Upper lobe of left lung (tissue), 6 donors: ENCODE measurements at places on chromosomes 12 and 14.
A peak's percentile ranks its signal among the peaks of the same experiment; 100 is the strongest.

DNA sequence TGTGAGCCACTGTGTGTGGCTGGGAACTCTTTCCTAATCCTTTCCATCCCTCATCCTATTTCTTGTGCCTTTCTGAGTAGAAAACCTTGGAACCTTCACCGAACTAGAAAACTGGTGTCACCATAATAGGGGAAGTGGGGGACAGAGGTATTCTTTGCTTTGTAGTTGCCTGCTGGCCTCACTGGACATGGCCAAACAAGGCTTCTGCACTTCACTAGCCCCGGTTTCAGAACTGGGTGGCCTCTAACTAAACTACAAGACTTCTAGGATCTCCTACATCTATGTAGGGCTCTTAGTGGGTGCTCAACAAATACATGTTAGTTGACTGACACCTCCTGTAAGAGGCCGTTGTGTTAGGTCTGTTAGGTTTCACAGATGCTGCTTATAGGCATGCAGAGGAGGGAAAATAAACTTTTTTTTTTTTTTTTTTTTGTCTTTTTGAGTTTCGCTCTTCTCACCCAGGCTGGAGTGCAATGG, 597 bp upstream of the CIROP start:
- no peak for DNase-seq

- DNase-seq: peak; percentile 74
Measured at GRCh38 chr14:74942181-74942580, 13.2 kb downstream of the PGF start.

DNA sequence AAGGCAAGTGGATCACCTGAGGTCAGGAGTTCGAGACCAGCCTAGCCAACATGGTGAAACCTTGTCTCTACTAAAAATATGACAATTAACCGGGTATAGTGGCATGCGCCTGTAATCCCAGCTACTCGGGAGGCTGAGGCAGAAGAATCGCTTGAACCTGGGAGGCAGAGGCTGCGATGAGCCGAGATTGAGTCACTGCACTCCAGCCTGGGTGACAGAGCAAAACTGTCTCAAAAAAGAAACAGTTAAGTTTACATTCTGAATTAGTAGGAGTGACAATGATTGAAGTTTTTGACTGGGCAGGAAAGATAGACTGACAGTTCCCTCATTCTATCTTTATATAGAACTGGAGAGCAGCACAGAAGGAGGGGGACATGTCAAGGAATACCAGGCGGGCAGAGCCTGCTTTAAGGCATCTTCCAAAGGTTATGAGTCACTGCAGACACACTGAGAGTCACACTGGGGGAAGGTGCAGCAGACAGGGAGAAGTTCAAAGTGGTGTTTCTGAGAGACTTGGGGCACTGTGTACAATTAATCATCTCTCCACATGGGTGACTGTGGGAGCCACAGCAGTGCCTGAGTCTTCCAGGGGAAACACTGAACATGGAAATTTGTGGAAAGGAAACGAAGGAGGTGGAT, 42.8 kb upstream of the RNASE3 start:
- no peak for DNase-seq

DNA sequence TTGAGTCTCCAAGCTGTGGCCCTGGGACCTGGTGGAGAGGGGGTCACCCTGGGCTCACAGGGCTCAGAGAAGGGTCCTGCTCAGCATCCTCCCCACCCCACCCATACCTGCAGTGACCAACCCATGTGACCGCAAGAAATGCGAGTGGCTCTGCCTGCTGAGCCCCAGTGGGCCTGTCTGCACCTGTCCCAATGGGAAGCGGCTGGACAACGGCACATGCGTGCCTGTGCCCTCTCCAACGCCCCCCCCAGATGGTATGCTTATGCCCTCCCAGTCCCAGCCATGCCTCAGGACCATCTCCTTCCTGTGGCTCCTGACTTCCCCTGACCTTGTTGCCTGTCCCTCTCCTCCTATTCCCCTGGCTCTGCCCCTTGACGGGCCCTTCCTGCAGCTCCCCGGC, 6.7 kb upstream of the NXPH4 start:
- no peak for DNase-seq

DNA sequence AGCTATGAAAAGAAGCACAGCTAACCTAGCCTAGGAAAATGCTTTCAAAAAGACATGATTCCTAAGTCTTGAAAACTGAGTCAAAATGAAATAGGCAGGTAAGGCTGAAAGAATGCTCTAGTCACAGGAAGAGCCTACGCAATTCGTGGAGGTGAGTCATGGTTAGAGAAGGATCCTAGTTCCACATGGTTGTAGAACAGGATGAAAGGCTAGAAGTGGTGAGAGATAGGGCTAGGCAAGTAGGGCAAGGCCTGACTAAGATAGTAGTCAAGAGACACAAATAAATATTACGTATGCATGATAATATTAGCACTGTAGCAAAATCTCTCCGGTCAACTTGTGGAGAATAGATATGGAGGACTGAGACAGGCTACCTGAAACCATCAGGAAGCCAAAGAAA, 47.2 kb downstream of the PLCZ1 start:
- DNase-seq: no peak

DNA sequence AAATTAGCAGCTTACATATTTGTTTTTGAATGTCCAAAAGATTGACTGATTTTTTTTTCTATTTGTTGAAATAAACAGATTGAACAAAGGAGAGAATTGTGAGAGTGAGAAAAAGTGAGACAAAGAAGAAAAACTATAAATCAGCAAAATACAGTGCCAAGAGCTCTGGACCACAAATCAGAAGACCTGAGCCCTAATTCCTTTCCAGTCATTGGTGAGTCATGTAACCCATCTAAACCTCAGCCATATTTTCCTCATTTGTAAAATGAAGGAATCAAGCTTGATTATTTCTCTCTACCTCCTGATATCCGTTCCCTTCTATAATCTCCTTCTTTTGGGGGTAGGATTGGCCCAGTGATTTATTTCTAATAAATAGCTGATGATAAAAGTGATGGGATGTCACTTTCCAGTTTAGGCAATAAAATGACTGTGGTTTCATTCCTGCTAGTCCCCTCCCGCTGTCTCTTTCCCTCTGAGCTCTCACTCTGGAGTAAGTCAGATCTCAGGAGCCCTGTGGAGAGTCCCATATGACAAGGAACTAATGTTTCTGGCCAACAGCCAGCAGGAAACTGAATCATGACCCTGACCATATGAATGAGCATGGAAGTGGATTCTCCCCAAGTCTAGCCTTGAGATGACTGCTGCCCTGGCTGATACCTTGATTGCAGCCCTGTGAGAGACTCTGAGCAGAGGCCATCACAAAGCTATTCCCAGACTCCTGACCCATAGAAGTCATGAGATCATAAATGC, 218.9 kb downstream of the ACSS3 start:
- no peak for DNase-seq

- no peak for DNase-seq
Measured at GRCh38 chr12:27551172-27551840, 27.3 kb downstream of the PPFIBP1 start.

- DNase-seq: no peak
Measured at GRCh38 chr12:65432651-65433050, 154.2 kb downstream of the MSRB3 start.

GRCh38 chr12:54390668-54391551, 6.4 kb upstream of the ZNF385A start:
- DNase-seq: peak; percentile 91

DNA sequence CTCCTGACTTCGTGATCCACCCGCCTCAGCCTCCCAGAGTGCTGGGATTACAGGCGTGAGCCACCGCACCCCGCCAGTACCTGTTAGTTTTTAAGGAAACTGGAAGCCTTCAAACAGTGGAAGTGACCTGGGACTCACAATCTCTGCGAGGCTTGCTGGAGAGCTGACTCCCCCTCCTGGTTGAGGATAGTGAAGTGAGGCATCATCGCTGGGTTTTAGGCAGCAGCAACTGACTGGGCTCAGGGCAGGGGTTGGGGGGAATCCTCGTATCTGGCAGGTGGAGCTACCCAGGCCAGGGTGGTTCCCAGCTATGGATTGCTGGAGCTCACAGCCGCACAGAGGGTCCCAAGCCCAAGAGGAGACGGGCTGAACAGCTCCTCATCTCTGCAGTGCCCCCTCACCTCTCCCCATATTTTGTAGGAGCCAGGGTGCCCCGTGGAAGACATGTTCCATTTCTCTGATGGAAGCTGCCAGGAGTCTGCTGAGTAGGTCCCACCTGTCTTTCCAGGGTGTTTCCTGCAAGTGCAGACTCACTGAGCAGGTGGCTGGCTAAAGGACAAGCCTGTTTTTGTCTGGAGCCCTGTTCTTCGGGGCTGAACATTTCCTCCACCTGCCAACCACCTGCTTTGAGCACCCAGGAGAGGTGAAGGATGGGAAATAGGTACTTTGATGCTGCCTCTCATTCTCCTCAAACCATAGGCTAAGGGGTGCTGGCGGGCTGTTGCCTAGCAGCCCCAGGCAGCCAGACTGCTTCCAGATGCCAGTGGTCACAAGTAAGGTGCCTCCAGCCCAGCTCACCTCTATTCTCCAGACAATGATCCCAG, 3.1 kb downstream of the AVIL start:
- DNase-seq: no peak

- DNase-seq: no peak
Measured at GRCh38 chr12:107368586-107368985, 275.2 kb upstream of the CRY1 start.
